ENCODE measurements at places on chromosomes 5 and 9. TPM values are rescaled to one million over a fixed set of nuclear protein-coding genes. Genes with fewer than 3 reads are reported as not detected.

The ISOC1 gene
- total RNA-seq, result 18.2 TPM

The GRM6 gene
- total RNA-seq, result not detected

The TEX48 gene
- not detected for total RNA-seq

The TAF11L12 gene
- not detected for total RNA-seq

The FIBCD1 gene
- total RNA-seq, result 7.9 TPM

The SPINK4 gene
- not detected for total RNA-seq

The ADGRV1 gene
- total RNA-seq, result 0.17 TPM

The ERP44 gene
- 7.6 TPM for total RNA-seq

The PCDHGA3 gene
- total RNA-seq, result 0.34 TPM

The CCDC152 gene
- total RNA-seq, result 4.0 TPM

The CPLANE1 gene
- 8.9 TPM for total RNA-seq

The NR2F1 gene
- total RNA-seq, result 95.8 TPM

The BAAT gene
- total RNA-seq, result under 0.01 TPM

The EGFL7 gene
- 2.1 TPM for total RNA-seq

The FAM200C gene
- total RNA-seq, result 2.7 TPM
